CD14-positive monocyte (primary cell): ENCODE measurements at places on chromosomes 6 and 20.
A peak's percentile ranks its signal among the peaks of the same experiment; 100 is the strongest.

GRCh38 chr6:145848541-145848940, 33.9 kb upstream of the FBXO30 start:
- DNase-seq: no peak

DNA sequence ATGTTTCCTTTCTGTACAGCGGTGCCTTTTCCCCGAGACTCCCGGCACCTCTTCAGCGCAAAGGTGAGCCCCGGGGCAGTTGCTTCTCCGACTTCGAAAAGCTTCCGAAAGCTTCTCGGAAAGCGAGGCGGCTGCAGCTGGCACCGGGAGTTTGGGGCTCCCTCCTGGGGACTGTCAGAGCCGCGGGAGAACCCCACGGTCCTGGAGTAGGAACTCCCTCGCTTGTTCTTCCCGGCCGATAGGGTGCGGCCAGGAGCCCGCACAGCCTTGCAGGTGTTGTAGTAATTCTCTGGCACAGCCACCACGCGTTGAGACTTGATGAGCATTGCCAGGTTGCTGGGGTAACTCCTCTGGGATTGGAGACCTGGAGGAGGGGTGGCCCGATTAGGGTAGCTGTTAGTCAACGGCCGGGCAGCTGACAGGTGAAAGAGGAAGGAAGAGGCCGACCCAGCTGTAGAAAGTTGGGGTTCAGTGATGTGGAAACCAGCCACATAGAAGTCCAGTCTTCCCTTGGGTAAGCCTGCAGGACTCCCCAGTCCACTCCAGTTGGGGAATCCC, 721 bp downstream of the KDM1B start:
- peak; percentile 85 for DNase-seq

- DNase-seq: peak; percentile 13
Observed at GRCh38 chr6:151807513-151808370, at the start of gene ESR1. ESR1 (plus strand) TSS chr6:151807682; CDS start chr6:151807913, 231 bp downstream.

DNA sequence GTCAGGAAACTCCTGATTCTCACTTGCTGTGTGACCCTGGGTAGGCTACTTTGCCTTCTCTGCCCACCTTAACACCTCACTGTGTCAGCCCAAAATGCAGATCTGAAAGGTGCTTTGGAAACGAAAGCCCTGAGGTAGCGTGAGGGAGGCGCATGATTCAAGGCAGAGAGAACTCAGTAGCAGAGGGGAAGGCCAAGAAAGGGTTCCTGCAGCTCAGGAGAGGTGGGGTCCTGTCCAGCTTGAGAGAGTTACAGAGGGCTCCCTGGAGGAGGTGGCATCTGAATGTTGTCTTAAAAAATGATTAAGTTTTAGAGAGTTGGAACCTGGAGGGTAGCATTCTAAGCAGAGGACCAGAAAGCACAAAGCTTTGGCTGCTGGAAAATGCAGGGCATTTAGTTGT, 13.6 kb downstream of the TGM2 start:
- DNase-seq: no peak

GRCh38 chr6:1586256-1586655, 23.5 kb upstream of the FOXC1 start:
- no peak for DNase-seq

GRCh38 chr20:25490656-25491445, 83.4 kb downstream of the GINS1 start:
- no peak for DNase-seq

DNA sequence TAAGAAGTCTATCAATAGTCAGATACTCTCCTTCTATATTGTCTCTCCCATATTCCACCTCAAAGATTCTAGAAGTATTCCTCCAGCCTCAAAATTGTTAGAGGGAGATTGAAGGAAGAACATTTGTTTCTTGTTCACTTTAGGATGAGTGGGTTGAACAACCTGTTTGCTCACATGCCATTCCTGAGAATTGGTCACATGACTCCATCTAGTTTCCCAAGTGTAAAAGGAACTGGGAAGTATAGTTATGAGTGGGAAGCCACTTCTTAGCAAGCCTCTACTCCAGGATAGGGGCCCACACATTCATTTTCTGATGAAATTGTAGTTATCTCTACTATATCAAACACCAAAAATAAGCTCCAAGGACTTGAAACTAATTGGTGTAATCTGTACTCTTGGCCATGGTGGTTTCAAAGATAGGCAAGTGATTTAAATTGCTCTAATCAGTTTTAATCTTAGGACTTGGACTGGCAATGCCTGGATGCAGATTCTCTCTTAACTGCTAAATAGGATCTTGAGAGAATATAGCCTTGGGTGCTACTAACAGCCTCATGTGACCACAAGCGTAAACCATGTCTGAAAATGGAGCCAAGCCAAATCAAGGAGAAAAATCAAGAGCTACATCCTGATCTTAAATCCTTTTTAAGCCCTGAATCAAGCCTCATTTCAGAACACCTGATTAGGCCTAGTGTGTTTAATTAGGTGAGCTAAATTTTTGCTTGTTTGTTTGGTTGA, 758.7 kb upstream of the MAN1A1 start:
- DNase-seq: no peak

- no peak for DNase-seq
Observed at GRCh38 chr20:13118676-13119075, 102.4 kb upstream of the ISM1 start.
